ENCODE measurements at places on chromosomes 16 and 17. TPM values are rescaled to one million over a fixed set of nuclear protein-coding genes. Genes with fewer than 3 reads are reported as not detected.

DNA sequence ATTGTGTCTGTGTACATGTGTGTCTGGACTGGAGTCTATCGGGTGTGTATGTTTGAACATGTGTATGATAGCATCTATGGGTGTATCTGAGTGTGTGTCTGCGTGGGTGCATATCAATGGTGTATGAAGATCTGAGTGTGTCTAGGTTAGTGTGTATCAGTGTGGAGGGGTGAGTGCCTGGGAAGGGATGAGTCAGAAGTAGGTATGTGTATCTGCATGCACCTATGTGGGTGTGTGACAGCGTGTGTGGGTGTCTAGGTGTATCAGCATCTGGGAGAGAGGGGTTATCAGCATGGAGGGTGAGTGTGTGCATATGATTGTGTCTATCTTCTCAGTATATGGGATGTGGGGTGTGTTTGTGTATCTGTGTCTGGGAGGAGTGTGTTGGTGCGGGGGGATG lies 58.2 kb upstream of the LHX1 start:
- no peak for DNase-seq

The ZNF597 gene
- total RNA-seq: 3.8 TPM

DNA sequence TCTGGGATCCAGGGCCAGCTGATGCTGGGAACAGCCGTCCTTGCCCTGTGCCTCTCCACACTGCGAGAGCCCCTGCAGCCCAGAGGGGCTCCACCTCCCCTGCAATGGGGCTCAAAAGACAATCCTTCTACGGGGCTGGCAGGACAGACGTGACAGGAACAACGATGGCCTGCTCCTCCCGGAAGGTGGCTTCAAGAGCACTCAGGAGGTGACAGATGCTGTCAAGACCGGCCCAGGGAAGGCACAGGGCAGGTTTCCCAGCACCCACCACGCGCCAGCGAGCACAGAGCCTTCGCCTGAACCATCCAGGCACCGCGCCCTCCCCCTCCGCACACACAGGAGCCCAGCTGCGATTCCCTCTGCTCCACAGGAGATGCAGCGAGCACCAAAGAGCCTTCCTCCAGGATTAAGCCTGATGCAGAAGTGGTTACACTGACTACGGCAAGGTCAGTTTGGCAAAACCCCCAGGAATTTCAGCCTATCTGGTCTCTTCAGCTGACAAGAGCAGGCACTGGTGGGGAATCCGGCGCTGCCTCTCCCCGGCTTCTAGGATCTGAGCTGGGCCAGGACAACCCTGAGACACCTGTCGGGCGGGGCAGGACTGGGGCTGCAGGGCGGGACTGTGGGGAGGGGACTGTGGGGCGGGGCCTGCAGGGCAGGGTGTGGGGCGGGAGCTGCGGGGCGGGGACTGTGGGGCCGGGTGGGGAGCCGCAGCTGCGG lies 103.4 kb downstream of the ZNF778 start:
- DNase-seq: no peak

The HSBP1 gene
- total RNA-seq: 35.7 TPM

The ACAP1 gene
- 708 TPM for total RNA-seq

GRCh38 chr16:83792391-83792790 lies 15.4 kb upstream of the HSBP1 start:
- DNase-seq: no peak

GRCh38 chr17:64092113-64092512 lies 37.8 kb downstream of the ERN1 start:
- no peak for DNase-seq

DNA sequence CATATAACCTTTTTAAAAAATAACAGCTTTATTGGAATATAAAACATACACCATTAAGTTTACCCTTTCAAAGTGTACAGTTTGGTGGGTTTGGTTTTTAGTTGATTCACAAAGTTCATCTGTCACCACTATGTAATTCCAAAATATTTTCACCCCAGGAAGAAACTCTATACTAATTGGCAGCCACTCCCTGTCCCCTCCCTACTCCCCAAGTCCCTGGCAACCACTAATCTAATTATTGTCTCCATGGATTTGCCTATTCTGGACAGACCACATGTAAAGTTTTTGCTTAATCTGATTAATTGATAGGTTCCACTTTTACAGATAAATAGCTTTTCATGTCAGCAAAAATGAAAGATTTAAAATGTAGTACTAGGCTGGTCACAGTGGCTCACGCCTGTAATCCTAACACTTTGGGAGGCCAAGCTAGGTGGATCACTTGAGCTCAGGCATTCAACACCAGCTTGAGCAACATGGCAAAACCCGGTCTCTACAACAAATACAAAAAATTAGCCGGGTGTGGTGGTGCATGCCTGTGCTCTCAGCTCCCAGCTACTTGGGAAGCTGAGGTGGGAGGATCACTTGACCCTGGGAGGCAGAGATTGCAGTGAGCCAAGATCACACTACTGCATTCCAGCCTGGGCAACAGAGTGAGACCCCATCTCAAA lies 25.0 kb upstream of the MAPK3 start:
- no peak for DNase-seq

DNA sequence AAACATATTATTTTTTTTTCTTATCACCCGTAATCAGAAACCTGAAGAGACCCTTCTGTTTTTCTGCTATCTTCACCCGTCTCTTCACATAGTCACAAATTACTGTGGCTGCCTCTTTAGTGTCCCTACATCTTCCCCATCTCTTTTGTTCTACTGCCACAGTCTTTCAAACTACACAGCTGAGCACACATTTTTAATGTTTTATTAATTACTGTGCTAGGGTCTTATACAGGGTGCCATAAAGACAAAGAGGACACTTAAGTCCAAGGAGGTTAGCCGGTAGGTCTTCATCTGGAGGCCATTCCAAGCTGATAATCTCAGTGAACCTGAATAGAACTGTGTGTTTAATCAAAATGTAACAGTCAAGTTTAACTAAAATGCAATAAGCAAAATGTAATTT lies 20.7 kb downstream of the CNTNAP4 start:
- DNase-seq: no peak

The C17orf113 gene
- 1.3 TPM for total RNA-seq

The PRSS27 gene
- total RNA-seq: 8.8 TPM

- DNase-seq: no peak
Measured at GRCh38 chr17:6388416-6388815, 46.5 kb downstream of the AIPL1 start.

The GNAO1 gene
- total RNA-seq: 12.2 TPM

DNA sequence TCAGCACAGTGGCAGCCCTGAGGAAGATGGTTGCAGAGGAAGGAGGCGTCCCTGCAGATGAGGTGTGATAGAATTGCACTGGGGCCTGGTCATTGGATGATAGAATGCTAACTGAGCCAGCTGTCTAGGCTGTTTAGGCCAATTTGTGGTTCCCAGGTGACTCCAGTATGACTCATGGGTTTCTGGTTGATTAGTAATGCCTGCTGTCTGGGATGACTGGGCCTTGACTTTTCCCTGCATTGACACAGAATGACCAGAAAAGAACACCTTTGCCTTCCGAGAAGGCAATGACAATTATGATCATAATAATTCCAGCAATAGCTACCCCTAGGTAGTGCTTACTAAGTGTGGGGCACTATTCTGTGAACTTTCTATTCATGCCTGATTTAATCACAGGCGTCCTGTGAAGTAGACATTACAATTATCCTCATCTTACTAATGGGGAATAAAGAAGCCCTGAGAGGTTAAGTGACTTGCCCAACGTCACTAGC lies 31.5 kb downstream of the USP43 start:
- DNase-seq: peak; percentile 21

DNA sequence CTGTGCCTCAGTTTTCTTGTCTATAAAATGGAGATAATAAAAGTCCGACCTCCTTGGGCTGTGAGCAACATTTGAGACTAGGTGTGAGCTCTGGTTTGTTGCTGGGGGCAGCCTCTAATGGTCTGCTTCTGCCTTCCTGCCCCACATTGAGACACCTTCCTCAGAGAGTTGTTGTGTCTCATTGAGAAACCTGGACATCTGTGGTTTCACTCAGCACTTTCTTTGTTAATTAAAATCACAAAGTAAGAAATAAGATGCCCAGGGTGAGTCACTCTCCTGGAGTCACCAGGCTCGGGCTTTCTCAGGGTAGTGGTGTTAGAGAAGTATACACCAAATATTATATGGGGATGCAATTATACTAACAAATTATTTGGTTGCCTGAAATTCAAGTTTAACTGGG lies 389.2 kb upstream of the SALL1 start:
- no peak for DNase-seq

- DNase-seq: no peak
Measured at GRCh38 chr17:13400491-13400890, 201.2 kb downstream of the HS3ST3A1 start.

The RHOT2 gene
- total RNA-seq: 110 TPM

The SRL gene
- total RNA-seq: not detected

DNA sequence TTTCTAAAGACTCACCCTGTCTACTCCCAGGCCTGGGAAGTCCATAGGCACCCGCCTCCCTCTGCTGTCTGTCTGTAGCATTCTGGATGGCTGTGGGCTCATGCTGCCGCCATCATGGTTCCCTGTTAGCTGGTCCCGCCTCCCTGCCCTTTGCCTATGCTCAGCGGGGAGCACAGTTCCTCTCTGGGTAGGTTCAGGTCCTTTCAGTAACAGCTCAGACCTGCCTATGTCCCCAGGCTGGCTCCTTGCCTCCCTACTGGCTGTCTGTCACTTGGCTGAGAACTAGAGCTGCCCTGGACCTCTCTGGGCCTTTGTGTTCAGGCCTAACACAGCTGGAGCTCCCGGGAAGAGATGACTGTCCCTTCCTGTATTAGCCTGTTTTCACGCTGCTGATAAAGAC lies 317.9 kb downstream of the SNX29 start:
- no peak for DNase-seq

- no peak for DNase-seq
Measured at GRCh38 chr17:69639096-69639495, 224.6 kb downstream of the MAP2K6 start.

- no peak for DNase-seq
Measured at GRCh38 chr17:9308069-9308468, 267.6 kb downstream of the STX8 start.

GRCh38 chr17:29870836-29871465 lies 59.1 kb downstream of the SSH2 start:
- DNase-seq: no peak

- no peak for DNase-seq
Measured at GRCh38 chr16:19497176-19497575, 24.7 kb downstream of the GDE1 start.

DNA sequence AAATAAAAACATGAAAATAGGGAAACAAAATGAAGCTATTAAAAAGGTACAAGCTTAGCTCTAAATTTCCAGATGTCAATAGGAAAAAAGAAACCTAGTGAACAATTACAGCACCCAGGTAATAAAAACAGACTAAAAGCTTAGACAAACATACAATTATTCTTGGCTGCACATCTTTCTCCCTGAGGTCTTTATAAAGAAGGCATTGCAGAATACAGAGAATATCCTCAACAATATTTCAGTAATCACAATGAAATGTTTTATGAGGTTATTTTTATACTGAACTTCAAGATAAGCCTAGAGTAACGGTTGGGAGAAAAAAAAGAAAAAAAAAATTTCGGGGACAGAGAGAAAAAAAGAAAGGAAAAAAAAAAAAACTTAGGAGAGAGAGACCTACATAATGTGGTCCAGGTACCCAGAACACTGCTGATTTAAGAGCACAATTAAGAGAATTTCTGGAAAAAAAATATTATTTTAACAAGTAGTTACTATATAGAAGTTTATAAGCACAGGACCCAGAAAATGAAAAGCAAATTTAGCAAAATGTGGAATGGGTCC lies 26.5 kb downstream of the KANSL1 start:
- DNase-seq: no peak

The TLCD3B gene
- 4.5 TPM for total RNA-seq

The TSPAN10 gene
- total RNA-seq: 0.63 TPM

The PRSS53 gene
- total RNA-seq: 6.2 TPM

The CCDC182 gene
- not detected for total RNA-seq

- DNase-seq: peak; percentile 77
Measured at GRCh38 chr16:53518550-53519416, 15.8 kb upstream of the AKTIP start.

The MT1H gene
- total RNA-seq: 37.5 TPM

The CCL2 gene
- total RNA-seq: 1.2 TPM

- no peak for DNase-seq
Measured at GRCh38 chr17:28912281-28912937, 9.5 kb upstream of the DHRS13 start.

GRCh38 chr17:312476-313148 lies 40.0 kb downstream of the RPH3AL start:
- no peak for DNase-seq

The CEP112 gene
- total RNA-seq: 5.0 TPM

GRCh38 chr16:84714028-84714427 lies 14.2 kb downstream of the USP10 start:
- no peak for DNase-seq

GRCh38 chr17:42748908-42749798 lies 4.3 kb upstream of the EZH1 start:
- no peak for DNase-seq

DNA sequence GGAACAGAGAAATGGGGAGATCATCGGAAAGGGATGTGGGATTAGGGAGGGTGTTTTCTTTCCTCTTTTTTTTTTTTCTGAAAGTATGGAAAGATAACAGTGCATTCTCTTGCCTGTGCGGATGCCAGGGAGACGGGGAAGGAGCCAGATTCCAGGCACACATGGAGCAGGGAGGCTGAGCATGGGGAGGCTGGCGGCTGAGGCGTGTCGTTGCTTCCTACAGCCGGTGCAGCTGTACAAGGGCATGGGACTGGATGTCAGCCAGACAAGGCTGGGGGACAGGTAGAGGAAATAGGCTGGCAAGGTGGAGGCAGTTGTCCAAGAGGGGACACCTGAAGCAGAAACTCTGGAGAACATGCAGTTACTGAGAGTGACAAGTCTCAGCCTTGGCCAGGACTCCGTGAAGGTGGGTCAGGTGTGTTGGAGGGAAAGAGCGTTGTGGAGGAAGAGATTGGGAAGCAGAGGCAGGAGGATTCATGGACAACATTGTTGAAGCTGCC lies 16.6 kb upstream of the ADORA2B start:
- DNase-seq: no peak

All from activated T-cell treated with anti-CD3 and anti-CD28 coated beads, Interleukin-2, amount 50 U/mL, for 72 hours (primary cell).